Neural progenitor cell (in vitro differentiated cells): ENCODE measurements at places on chromosomes 3 and 15. TPM values are rescaled to one million over a fixed set of nuclear protein-coding genes. Genes with fewer than 3 reads are reported as not detected.

ZNF619 gene
- total RNA-seq, result 7.6 and 11.4 TPM in 2 replicates

GRCh38 chr15:98903377-98904018 lies 104.1 kb downstream of the PGPEP1L start:
- no peak for DNase-seq
- no peaks in the 10 kb centered on the region for H3K36me3 ChIP-seq
- H3K27me3 ChIP-seq, result no peaks in the 10 kb centered on the region
- no peak overlapping the region for H3K27ac ChIP-seq

DNA sequence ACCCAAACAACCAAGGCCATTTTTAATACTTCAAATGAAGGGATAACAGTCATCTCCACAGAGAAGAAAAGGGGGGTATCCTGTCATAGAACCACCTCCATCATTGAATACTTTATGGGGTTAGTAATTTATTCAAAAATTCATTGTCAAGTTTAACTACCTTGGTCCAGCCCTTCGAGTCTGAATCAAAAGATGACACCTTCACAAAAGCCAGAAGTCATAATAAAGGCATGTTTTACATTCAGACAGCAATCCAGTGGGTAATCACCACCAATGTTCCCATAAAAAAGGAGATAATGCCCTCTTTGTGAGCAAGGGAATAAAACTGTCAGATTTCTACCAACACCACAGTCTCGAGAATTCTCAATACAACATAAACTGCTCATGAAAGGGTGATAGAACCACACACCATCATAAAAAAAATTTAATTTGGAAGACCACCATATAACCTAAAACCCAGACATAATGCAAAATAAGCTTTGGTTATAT lies 145.6 kb upstream of the ZBTB20 start:
- no peak overlapping the region for H3K27ac ChIP-seq
- H3K27me3 ChIP-seq, result no peaks in the 10 kb centered on the region
- no peak for DNase-seq
- H3K4me1 ChIP-seq, result no peaks in the 10 kb centered on the region

DNA sequence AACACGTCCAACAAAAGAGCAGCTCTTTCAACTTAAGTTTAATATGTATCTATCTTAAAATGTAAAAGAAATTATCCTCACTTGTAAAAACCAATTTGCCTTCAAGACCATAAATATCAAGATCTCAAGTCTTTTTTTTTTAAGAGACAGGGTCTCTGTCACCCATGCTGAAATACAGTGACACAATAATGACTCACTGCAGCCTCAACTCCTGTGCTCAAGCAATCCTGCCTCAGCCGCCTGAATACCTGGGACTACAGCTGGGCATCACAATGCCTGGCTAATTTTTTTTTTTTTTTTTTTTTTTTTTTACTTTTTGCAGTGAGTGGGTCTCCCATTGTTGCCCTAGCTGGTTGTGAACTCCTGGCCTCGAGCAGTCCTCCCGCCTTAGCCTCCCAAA lies 26.0 kb downstream of the ACAP2 start:
- no peaks in the 10 kb centered on the region for H3K4me1 ChIP-seq
- no peaks in the 10 kb centered on the region for H3K27me3 ChIP-seq
- DNase-seq, result no peak
- no peak overlapping the region for H3K4me3 ChIP-seq
- no peaks in the 10 kb centered on the region for H3K36me3 ChIP-seq

GRCh38 chr3:132871956-132872355 lies 149.7 kb upstream of the NPHP3 start:
- no peaks in the 10 kb centered on the region for H3K36me3 ChIP-seq
- no peak overlapping the region for H3K27ac ChIP-seq
- no peak for DNase-seq
- no peaks in the 10 kb centered on the region for H3K27me3 ChIP-seq
- H3K4me3 ChIP-seq, result no peak overlapping the region
